ENCODE measurements at places on chromosomes 6 and 20.
A peak's percentile ranks its signal among the peaks of the same experiment; 100 is the strongest.

GRCh38 chr20:50635676-50636600 lies 55.4 kb downstream of the RIPOR3 start:
- peak; percentile 48 for DNase-seq

- DNase-seq: no peak
Observed at GRCh38 chr20:50446351-50447101, 63.7 kb upstream of the PTPN1 start.

DNA sequence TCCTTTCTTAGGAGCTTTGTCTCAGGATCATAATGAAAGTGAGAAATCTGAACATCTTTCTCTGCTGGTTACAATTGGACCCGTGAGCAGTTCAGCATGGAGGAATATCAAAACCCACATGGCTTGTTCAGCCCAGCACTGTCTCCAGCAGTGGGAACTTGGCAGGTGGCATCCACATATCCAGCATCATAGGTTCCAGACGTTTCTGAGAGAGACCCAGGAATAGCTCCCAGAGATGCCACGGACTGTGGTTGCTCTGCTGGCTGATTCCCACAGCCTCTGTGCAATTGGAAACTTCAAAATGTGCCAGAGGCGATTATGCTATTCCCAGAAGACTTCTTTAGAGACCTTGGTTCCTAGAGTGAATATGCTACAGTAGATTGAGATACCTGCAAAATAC lies 76.4 kb downstream of the PHACTR2 start:
- no peak for DNase-seq

GRCh38 chr6:30799210-30799609 lies 54.9 kb upstream of the IER3 start:
- DNase-seq: no peak

- no peak for DNase-seq
Observed at GRCh38 chr6:10395704-10396546, 18.9 kb downstream of the TFAP2A start.

GRCh38 chr20:6034134-6034969 lies 19.5 kb downstream of the LRRN4 start:
- DNase-seq: no peak

- DNase-seq: no peak
Observed at GRCh38 chr6:21885532-21886114, 292.1 kb downstream of the SOX4 start.

DNA sequence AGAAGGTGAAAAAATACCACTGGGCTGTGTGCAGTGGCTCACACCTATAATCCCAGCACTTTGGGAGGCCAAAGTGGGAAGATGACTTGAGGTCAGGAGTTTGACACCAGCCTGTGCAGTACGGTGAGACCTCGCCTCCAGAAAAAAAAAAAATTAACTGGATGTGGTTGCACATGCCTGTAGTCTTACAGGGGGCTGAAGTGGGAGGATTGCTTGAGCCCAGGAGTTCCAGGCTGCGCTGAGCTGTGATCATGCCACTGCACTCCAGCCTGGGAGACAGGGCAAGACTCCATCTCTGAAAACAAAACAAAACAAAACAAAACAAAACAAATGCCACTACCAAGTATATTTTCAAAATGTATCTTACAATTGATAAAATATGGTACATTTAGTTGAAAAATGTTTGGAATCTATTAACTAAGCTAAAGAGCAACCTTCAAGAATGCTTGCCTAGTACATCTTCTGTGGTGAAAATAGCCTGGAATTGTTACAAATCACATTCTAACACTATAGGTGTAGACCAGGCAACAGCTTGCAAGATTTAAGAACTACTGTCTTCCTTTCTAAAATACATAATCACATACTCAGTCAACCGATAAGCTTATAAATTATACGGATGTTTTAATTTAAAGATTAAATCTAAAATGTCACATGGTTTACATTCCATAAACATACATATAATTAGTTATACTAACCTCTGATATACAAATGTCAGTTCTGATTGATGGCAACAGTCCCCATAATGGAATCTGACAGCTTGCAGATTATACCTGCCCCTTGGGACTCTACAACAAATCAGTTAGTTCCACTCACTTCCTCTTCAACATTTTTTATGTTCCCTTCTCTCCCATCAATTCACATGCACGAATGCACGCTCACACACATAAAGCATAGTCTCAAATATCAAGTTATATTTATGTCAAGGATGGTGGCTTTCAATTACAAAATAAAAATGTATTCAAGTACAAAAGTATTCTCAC lies 150.8 kb downstream of the ASCC3 start:
- no peak for DNase-seq

DNA sequence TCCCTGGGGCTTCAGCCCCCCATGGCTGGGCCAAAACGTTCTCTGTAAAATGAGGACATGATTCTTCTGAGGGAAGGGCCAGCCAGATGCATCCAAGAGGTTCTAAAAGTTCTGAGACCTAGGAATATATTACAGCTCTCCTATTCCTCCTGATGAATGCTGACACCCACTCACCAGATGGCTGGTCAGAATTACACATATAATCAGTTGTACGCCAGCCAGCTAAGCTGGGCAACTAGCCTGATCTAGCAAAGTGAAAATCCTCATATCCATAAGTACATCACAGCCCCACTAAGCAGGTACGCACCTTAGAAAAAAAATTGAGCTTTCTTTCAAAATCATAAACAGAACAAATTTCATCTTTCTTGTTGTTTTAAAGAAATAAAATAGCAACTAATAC lies 34.8 kb downstream of the C6orf118 start:
- DNase-seq: no peak

- DNase-seq: no peak
Observed at GRCh38 chr6:106939208-106939607, 35.3 kb downstream of the CD24 start.

GRCh38 chr6:148629181-148629580 lies 117.6 kb upstream of the UST start:
- no peak for DNase-seq

GRCh38 chr6:123091091-123091895 lies 95.3 kb downstream of the CLVS2 start:
- no peak for DNase-seq

GRCh38 chr6:129191235-129191634 lies 308.3 kb downstream of the LAMA2 start:
- DNase-seq: no peak

DNA sequence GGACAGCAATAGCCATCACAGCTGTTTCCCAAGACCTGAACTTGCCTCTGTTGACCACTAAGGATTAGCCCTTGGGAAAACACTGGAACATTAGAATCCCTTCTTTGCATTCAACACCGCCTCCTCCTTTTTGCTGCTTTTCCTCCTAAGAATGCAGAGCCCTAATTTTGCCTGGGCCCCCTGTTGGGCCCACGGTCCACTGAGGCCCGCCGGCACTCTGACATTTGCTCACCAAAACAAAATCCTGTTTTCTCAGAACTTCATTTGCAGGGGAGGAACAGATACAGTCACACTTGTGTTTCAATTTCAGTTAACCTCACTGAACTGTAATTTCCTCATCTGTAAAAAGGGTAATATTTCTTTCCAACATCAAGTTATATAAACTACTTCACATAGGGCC lies 116.0 kb upstream of the JARID2 start:
- no peak for DNase-seq

GRCh38 chr6:132430110-132430509 lies 28.8 kb upstream of the MOXD1 start:
- no peak for DNase-seq

All from activated naive CD4-positive, alpha-beta T cell treated with anti-CD3 and anti-CD28 coated beads, Interleukin-2, amount 50 U/mL, for 16 hours (primary cell).